ENCODE measurements at places on chromosomes 1 and 21.
A peak's percentile ranks its signal among the peaks of the same experiment; 100 is the strongest.

GRCh38 chr21:17371450-17371849 is 141.4 kb upstream of the CXADR start:
- DNase-seq = no peak

DNA sequence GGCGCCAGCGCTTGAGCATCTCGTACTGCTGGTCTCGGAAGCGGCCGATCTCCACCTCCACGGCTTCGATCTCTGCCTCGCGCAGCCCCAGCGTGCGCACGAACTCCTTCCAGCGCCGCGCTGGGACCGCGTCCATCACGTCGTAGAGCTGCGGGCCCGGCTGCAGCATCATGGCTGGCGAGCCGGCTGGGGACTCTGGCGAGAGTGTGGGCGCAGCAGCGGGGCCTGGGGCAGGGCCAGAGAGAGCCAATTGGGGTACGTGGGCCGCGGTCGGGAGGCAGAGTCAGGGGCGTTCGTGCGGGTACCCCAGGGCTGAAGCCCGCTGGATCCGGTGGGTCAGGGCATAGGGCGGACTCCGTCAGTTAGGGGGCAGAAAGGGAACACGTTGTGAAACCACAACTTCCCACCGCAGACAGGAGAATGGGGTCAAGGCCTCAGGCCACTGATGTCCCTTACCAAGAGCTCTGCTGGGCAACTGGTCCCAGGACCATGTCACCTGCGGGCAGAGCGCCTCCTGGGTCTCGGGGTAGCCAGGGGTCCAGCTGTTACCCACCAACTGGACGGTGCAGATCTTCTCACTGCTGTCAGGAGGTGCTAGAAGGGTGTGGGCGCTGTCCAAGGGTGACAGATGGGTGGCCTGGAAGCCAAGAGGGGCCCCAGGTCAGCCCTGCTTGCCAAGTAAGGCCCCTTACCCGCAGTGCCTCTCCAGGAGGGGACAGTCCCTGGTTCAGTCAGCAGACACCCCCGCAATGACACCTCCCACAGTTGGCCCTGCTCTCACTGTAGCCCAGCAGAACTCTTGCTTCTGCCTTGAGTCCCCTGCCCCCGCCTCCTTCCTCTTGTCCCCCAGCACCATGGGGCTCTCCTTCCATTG is 4.2 kb downstream of the TNFRSF25 start:
- DNase-seq = no peak

DNA sequence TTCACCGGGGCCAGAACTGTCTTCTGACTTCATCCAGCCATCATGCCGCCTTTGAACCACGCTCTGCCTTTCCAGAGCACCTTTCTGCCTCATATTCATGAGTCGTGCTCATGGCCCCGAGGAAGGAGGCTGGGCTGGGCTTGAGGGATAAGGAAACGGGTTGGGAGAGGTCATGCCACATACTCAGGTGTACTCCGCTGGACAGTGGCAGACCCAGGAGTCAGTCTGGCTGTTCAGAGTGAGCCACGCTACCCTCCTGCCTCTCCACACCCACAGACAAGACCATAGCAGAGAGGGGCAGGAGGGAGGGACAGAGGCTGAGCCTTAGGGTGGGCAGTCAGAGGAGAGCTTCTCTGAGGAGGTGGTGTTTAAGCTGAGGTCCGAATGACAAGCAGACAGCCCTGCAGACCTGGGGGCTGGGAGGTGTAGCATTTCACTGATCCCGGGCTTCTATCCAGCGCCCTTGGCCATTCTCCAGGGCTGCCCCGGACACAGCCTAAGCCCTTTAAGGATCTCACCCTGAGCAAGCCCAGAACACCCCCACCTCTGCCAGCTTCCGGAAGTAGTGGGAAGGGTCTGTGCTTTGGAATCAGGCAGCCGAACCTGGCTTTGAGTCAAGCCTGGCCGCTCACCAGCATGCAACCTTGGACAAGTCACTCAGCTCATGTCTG is 102.3 kb downstream of the LACTBL1 start:
- no peak for DNase-seq

GRCh38 chr21:38561205-38561604 is 62.9 kb upstream of the ERG start:
- DNase-seq = no peak

DNA sequence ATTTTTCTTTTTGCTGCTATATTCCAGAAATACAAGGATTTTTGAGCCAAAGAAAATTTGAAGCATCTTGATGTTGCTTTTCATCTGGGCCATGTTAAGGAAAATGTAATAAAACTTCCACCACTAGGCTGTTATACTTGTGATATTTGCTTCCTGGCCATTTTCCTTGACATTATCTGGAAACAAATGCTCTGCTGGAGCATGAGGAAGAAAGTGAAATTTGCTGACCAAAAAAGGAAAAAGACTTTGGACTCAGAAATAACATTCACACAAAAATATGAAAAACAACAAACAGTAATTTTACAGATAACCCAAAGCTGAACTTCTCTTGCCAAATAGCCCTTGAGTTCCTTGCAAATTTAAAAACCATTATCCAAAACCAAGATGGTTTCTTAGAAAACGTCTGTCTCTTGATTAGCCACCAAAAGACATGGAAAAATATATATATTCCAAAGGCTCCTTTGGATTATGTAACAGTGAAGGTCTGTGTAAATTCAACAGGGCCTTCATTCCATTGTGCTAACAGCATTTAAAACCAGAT is 344.5 kb downstream of the LMX1A start:
- DNase-seq = no peak

DNA sequence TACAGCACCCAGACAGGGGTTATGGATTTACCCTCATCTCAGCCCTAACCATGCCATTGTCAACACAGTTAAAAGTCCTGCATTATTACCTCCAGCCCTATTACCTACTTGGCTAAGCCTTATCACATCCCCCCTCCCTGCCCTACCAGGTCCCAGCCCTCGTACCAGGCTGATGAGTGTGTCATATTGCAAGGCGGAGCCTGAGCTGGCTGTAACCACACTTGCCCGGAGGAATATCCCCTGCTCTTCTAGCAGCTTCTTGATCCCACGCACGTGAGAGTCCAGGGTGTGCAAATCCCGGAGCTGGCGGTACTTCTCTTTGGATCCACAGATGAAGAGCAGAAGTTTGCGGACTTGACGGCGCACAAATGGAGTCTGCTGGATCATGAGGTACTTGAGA is 87.4 kb downstream of the UBR4 start:
- no peak for DNase-seq

DNA sequence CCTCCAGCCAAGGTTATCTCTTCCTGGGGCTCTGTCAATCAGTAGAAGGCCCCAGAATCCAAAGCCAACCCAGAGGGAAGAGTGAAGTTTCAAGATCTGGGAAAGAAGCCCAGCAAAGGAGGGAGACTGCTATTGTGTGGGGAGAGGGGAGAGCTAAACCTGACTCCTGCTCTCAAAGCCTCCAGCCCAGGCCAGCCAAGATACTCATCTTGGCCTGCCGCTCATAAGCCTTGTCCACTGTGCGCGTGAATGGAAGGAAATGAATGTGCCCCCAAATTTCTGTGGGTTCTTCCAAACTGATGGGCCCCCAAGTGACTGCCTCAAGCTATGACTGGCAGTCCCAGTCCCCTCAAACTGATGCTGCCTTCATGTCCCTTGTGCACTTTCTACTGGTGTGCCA is 2.0 kb downstream of the PLXNA2 start:
- DNase-seq = no peak

DNA sequence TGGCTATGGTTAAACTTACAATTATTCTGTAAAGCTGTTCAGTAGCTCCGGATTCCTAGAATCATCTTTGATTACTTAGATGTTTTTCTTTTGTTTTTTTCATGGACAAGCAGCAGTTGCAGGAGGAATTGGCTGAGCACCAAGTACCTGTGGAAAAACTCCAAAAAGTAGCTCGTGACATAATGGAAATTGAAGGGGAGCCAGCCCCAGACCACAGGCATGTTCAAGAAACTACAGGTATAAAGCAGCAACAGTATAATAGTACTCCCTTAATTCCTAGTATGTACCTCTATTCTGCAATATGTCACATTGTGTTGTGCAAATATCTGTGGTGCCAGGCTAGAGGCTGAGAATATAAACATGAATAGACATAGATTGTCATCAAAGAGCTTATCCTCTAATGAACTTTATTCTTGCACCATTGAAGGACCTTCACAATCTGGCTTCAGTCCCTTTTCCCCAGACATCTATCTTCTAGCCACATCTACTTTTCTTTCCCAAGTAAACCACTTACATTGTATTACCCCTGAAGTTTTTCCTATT is 132.3 kb upstream of the BMP8A start:
- no peak for DNase-seq

DNA sequence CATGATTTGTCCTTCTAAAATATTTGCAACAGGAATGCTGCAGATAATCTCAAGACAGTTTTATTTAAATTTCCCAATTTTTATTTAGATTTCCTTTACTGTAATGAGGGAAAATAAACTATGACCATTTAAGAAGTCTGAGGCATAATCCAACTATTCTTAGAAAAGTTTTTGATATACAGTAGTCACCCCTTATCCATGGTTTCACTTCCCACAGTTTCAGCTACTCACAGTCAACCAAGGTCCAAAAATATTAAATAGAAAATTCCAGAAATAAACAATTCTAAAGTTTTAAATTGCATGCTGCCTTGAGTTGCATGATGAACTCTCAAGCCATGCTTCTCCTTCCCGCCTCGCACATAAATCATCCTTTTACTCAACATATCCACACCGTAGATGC is 33.3 kb downstream of the TOR3A start:
- DNase-seq = no peak

GRCh38 chr1:193348091-193348768 is 161.8 kb upstream of the B3GALT2 start:
- DNase-seq = no peak

- no peak for DNase-seq
Observed at GRCh38 chr1:8718850-8719361, 98.5 kb downstream of the RERE start.

- DNase-seq = peak; percentile 12
Observed at GRCh38 chr1:121586369-121587229, 401.8 kb downstream of the SRGAP2C start.

DNA sequence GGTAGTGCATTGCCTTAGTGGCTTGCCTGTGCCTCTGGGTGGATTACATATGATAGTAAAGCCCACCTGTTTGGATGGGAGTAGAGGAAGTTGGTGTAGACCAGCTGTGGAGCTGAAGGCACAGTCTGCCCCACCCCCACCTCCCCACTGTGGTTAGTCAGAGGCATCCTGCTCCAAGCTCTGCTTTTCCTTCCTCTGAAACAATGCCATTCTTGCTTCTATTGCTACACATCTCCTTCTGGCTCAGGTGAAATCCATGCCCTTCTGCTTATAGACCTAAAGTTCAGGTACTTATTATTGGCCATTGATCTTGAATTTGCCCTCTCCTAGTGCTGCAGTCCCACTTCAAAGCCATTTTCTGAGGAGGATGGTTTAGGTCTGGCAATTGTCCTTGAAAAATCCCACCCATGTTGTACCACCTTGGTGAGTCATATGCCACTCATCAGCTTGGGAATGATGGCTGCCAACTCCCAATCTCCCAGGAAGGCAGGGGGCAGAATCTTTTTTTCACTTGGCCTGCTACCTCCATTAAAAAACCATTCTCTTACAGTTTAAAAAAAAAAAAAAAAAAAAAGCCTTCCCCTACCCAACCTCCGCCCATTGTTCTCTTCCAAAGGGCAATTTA is 6.7 kb upstream of the TXLNA start:
- DNase-seq = no peak

DNA sequence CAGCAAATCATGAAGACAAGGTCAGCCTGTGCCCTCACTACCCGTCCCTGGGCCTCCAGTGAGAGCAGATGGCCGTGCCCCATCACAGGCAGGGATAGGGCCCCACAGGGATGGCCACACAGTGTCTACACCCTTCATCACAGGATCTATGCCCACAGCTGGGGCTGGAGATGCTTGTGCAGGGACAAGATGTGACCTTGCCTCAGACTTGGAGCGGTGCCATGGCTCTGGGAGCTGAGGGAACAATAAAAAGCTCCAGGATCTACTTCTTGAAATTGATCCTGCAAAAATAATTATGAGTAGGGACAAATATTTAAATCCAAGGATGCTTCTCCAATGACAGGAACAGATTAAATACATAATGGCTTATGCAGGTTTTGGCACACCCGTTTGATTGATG is 25.4 kb upstream of the TCEA3 start:
- no peak for DNase-seq

DNA sequence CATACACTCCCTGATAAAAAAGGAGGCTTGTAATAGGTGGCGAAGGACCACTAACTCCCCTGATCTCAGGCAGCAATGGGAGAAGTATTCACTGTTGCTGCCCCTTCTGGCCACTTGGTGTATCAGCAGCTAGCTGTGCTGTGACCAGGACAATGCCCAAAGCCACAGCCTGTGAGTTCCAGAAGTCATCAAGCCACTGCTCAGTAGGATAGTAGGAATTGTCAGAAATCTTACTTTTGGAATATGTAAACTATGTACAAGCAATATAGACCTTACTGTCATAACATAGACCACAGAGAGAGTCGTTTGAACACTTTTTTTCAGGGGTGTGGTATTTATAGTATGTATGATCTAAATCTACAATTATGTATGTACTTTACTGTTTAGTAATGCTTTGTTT is 248.3 kb upstream of the CAMK1G start:
- no peak for DNase-seq

GRCh38 chr1:212692774-212693644 is 6.6 kb downstream of the BATF3 start:
- DNase-seq = no peak

GRCh38 chr1:119204197-119204960 is 63.9 kb upstream of the WARS2 start:
- DNase-seq = no peak

DNA sequence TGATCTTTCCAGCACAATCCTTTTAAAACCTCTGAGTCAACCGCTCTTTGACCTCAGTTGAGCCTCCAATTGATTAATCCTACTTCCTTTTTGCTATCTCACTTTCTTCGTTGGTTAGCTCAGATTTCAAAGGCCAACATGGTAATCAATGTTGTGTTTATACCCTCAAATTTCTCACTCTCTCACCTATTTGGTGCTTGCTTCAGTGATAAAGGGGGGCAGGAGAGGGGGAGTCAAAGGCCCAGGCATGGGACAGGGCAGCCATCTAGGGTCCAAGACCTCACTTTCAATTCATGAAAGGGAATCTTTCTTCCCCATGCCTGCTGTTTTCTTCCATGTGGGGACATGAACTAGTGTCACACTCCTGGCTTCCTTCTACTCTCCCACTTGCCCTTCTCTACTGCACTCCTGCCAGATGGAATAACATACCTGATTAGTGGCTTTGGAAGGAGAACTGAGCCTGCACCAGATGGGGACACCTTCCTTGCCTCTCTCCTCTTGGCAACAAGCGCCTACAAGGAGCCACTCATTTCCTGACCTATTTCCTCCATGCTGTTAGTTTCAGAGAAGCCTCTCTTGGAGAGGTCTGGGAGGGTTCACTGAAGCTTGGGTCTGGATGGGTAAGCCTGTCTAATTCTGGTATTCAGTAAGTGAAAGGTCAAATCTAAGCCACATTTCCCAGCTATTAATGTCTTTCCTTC is 73.3 kb upstream of the ARHGAP29 start:
- no peak for DNase-seq

GRCh38 chr1:228374711-228375577 is 31.7 kb downstream of the TRIM11 start:
- no peak for DNase-seq

Measured in CD4-positive, alpha-beta T cell treated with Interleukin-21 for 1 hour (primary cell).